ENCODE measurements at places on chromosomes 1 and 21.

DNA sequence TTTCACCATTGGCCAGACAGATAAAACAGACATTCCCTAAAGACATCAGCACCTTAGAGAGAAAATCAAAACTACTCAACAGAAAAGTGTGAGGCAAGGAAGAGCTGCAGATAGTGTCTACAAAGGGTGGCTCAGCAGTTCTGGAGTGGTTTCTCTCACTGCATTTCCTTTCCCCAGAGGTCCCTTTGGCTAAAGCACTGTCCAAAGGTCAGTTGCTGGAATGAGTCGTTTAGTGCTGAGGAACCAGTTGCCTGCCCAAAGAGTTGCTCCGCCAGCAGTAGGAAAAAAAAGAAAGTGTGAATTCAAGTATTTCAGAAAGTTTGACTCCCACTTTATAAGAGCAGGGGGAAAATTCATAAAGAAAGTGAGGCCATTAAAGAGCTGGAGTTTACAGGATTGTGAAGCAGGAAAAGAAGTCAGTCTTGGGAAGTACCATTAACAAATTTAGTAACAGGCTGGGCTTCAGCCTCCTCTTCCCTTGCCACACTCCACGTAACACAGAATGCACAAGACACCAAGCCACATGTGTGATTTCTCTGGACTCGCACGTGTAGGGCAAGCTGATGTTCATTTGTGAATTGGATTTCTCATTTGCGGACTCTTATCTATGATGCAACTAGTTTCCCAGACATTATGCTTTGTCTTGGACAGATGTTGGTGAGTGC, 122.2 kb downstream of the RUNX1 start:
- DNase-seq, result peak; percentile 11

GRCh38 chr1:178847396-178847849, 23.5 kb downstream of the ANGPTL1 start:
- no peak for DNase-seq

GRCh38 chr1:205935869-205936268, 7.4 kb downstream of the SLC26A9 start:
- DNase-seq, result no peak

DNA sequence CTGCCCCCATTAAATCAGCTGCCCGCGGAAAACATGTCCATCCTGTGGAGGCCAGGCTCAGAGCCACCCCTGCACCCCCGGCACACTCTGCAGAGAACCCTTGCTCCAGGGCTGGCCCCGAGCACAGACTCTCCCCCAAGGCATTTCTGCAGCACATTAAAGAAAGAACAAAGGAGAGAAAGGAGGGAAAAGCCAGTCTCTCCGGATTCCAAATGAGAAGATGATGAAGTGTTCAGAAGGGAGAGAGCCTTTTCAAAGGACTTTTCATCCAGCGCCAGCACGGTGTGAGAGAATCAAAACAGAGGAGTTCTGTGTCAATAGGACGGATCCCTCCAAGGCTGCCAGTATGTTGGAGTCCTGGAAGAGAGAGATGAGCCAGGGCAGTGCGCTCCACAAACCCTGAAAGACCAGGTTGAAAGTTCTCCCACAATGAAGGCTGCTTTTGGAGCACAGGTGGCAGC, 498.3 kb downstream of the NPHP4 start:
- no peak for DNase-seq

- no peak for DNase-seq
These were observed 53.8 kb upstream of the ZSWIM5 start for GRCh38 chr1:45260244-45260643.

DNA sequence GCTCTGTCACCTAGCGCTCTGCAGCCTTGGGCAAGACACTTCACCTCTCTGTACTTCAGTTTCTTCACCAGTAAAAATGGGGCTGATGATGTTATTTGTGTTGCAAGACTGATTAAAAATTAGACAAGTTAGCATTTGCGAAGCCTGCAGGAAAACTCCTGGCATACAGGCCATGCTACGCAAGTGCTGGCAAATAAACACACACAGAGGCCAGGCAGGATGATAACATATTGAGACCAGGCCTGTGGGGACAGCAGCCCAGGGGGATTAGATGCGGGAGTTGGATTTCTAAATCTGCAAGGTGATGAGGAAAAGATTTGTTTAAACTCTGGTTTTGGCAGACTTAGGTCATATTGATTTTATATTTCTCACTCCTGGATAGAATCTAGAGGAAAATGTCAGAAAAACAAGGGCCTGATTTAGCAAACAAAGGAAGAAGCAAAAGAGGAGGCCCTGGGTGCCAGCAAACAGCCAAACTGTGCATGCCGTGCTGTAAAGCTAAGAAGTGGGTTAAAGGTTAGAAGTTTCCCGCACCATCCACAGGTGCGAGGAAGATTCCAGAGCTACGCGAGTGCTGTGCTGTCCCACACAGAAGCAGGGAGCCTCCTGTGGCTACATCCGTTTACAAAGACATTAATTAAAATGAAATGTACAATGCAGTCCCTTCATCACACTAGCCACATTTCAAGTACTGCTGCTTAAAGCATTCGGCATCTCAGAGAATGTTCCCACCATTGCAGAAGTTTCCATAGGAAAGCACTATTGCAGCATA, 532.2 kb downstream of the NPHP4 start:
- no peak for DNase-seq

GRCh38 chr1:220956501-220957232, 77.4 kb downstream of the HLX start:
- no peak for DNase-seq

DNA sequence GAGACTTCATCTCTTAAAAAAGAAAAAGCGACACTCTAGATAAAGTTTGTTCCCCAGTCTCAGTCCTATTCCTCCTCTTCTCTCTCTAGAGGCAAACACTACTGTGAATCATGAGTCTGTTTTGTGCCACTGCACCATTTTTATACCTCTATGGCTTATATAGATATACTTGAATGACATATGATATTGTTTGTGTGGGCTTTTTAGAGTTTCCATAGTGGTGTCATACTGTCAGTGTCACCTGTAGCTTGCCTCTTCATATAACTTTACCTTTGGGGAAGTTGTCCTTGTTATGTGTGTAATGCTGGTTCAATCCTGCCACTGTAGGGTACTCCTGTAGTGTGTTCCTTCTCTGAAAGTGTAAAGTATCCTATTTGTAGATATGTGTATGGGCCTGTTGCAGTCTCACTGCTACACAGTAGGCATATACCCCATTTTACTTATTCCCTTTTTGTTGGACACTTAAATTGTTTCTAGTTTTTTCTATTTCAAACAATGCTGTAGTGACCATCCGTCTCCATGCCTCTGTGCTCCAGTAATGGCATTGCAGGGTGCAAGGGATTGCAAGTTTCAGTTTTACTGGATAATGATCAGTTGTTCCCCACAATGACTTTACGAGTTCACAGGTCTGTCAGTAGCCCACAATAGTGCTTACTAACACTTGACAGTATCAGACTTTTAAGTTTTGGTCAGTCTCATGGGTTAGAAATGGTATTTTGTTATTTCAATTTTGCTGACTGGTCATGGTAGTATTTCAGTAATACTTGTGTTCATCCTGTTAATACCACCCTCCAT, 2.7 kb downstream of the PRMT2 start:
- DNase-seq, result no peak

DNA sequence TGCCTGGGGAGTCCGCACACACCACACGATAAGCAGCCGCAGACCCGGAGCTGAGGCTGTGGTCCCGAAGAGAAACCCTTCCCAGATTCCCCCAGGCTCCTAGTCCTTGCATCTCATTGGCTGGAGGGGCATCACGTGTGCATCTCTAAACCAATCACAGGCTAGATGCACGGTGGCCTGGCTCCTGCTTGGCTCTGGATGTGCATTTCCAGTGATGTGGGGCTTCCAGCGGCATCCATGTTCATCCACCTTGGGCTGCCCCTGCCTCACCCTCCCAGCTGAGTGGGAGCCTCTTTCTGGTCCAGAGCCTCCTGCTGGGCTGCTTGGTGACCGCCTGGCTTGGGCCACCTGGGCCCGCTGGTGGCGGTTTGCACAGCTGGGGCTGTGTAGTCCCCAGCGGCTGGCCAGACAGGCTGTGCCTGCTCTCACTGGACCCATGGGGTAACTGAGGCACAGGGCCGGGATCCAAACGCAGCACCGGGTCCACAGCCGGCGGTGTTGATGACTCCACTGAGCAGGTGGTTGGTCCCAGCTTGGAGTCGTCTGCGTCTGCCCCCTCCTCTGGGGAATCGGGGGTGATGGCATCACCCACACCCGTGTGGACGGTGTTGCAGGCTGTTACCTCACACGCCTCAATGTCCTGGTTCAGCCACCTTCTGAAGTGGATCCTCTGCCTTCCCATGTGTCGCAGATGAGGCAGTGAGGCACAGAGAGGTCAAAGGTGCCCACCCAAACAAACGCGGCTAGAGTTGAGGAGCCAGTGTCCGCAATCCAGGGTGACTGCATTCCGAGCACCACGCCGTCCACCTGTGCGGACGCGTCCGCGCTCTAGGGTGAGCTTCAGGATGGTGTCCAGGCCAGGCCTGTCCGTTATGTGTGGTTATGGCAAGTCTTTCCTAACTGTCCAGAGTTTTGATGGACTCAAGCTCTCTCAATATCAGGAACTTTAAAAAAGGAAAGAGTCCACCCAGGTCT, 41.3 kb downstream of the COL6A1 start:
- no peak for DNase-seq

DNA sequence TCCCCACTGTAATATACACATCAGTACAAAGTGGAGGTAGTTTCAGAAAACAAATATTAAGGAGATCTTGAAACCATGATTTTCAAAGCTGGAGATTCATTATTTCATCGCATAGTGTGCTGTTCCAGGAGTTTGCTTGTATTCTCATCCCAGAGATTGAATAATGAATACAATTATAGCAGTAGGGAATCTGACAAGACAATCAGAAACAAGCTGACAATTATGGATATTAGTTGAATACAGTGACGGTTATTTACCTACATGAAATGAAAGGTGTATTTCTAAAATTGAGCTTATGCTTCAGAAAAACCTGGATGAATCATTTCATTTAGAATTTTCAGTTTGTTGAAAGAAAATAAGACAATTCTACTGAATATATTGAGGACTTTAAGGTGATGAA, 2119.0 kb downstream of the MRPL39 start:
- no peak for DNase-seq

- DNase-seq, result no peak
These were observed 71.7 kb downstream of the GALNT2 start for GRCh38 chr1:230138561-230139239.

DNA sequence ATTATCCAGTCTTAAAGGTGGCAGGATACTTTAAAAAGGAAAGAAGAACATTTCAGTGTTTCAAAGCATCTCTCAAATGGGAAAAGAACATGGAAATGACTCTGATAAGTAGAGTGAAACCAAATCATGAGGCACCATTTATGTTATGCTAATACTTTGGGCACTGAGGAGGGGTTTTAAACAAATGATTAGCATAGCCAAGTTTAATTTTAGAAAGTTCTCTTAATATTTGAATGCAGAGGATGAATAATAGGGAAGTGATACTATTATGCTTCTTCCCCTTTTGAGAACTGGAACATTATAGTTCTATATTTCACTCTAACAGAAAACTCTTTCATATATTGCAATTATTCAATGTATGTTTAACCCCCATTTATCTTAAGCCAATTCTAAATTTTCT, 1181.9 kb upstream of the PRMT6 start:
- no peak for DNase-seq

- DNase-seq, result no peak
These were observed 4.7 kb upstream of the FTCD start for GRCh38 chr21:46159841-46160656.

DNA sequence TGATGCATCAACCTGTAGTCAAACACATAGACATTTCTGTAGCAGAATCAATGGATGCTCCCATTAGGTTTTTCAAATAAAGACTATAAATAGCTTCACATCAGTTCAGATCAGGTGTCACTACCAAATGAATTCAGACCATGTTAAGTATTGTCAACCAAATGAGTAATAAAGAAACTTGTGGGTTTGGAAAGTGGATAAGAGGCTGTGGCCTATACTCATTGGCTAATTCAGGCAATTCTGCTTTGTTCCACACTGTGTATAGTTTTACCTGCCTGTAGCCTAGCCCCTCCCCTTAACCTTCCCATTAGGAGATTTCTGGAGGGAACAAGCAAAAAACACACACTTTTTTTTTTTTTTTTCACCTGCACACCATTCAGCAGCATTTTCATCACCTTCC, 321.2 kb downstream of the HLX start:
- DNase-seq, result no peak

DNA sequence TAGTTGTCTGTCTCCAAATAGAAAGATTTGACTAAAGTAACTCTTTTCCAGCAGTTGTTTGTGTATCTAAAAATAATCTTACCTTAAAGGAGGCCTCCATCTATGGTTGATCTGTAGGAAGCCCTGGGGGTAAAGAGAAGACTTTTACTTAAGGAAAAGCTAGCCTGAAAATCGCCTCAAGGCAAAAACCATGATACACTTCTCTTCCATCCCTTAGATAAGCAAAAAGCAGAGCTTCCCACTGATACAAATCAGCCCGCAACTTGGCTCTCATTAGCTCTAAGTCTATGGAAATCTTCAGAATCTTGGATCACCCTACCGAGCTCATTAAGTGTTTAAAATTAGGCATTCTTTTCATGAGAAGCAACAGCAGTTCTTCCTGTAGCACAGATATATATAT, 576.9 kb upstream of the PTBP2 start:
- no peak for DNase-seq

- no peak for DNase-seq
These were observed 96.0 kb downstream of the ASH1L start for GRCh38 chr1:155466617-155466972.

DNA sequence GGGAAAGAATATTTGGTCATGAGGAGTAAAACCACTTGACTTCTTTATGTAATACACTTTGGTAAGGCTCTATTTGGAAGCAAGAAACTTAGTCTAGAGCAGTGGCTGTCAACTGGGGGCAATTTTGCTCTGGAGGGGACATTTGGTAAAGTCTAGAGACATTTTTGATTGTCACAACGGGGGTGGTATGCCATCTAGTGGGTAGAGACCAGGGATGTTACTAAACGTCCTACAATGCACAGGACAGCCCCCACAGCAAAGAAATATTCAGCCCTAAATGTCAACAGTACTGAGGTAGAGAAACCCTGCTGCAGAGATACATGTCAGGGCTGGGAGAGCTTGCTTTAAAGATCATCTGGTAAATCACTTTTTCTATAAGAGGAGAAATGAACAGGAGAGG, 13.5 kb downstream of the FUCA1 start:
- DNase-seq, result no peak

- no peak for DNase-seq
These were observed 41.5 kb upstream of the BCAR3 start for GRCh38 chr1:93723110-93723509.

GRCh38 chr1:218219460-218219859, 65.6 kb upstream of the RRP15 start:
- DNase-seq, result no peak
